ENCODE measurements at places on chromosomes 3 and 15. TPM values are rescaled to one million over a fixed set of nuclear protein-coding genes. Genes with fewer than 3 reads are reported as not detected.

DNA sequence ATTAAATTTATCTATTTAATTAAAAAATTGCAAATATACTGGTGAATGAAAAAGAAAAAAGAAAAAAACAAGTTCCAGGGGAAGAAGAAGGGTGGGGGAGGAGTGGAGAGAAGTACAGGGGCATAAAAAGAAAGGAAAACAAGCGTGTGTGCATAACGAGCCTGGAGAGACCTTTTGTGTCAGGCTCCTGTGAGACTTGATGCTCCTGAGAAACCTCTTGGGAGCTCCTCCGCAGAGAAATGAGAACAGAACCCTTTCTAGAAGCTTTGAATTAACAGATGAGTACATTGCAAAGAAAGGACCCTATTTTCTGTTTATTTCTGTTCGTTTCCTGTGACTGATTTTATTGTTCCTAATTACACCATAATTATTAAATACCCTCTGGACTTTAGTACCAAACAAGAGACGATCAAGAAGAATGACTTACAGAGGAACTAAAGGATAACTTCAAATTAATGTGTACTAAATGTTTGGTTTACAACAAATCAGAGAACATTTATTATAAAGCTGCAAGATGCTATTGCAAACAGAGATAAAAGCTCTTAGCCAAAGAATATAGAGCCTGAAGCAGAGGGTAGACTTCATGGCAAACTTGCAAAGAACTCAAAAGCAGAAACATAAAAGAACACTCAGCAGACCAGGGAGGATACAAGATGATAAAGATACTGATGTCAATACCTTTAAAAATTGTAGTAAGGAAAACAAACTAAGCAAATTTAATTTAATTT is 74.7 kb downstream of the DPPA2 start:
- H3K4me3 ChIP-seq, result no peak overlapping the region
- no peaks in the 10 kb centered on the region for H3K36me3 ChIP-seq
- no peaks in the 10 kb centered on the region for H3K4me1 ChIP-seq
- no peak overlapping the region for H3K27ac ChIP-seq

GRCh38 chr3:4474683-4475490 is 7.8 kb upstream of the SUMF1 start:
- H3K36me3 ChIP-seq, result no peaks in the 10 kb centered on the region
- H3K27me3 ChIP-seq, result peaks cover 18% of the 10 kb centered on the region
- DNase-seq, result no peak
- no peak overlapping the region for H3K4me3 ChIP-seq
- peak overlapping the region; percentile 55 for H3K27ac ChIP-seq

GRCh38 chr15:74383286-74383685 is 15.8 kb upstream of the CYP11A1 start:
- H3K27ac ChIP-seq, result peak overlapping the region; percentile 85
- H3K4me3 ChIP-seq, result no peak overlapping the region
- H3K27me3 ChIP-seq, result no peaks in the 10 kb centered on the region

The ARPP21 gene
- total RNA-seq, result not detected
